ENCODE measurements at places on chromosomes 2 and 18.
A peak's percentile ranks its signal among the peaks of the same experiment; 100 is the strongest.

DNA sequence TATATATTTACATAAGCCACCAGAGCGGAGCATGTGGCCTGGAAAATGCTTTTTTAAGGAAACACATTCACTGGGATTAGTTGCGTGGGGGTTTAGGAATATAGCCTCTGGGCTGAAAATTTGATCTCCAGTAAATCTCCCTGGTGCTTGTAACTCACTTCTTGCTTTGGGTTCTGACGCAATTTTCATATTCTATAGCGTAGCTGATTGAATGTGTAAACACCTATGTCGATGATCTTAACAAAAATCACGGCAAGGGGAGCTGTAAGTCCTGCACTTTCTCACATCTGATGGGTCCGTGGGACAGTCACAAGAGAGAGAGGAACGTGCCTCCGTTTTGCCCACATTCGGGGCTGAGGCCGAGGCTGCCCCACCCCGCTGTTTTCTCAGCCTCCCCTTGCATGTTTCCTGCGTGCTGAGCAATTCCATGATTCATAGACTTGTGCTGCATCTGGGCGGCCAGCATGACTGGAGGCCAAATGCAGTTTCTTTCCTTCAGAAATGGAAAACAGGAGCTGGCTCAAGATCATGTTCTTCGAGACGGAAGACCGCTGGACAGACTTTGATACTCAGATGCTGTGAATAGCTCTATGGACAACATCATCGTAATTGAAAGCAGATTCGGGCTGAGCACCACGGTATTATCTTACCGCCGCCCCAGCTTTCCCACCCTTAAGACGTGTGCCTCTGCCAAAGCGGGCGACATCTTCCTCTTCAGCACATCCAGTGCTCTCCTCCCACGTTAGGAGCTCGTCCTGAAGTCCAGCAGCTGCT lies 109.2 kb downstream of the TMEM18 start:
- peak; percentile 42 for DNase-seq

GRCh38 chr2:83633423-83633822 lies 825.7 kb downstream of the SUCLG1 start:
- DNase-seq = no peak

GRCh38 chr18:59358414-59358711 lies 702 bp downstream of the LMAN1 start:
- no peak for DNase-seq

DNA sequence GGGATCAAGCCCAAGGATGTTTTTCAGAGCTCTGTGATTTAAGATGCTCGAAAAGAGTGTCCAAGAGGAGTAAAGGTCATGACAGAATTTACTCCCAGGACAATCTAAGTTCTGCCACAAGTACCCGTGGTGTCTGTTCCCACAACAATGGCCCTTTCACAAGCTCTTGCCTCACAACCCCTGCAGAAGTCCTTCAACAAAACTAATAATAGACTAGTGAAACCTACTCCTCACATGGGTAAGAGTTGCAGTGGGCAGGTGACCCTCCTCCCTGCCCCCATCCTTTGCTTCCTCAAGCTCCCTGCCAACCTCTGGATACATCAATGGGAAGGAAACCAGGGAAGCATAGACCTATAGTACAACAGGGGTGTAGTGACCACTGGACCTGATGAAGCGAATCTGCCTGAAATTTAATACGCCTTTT lies 34.9 kb downstream of the PTCD3 start:
- DNase-seq = no peak

DNA sequence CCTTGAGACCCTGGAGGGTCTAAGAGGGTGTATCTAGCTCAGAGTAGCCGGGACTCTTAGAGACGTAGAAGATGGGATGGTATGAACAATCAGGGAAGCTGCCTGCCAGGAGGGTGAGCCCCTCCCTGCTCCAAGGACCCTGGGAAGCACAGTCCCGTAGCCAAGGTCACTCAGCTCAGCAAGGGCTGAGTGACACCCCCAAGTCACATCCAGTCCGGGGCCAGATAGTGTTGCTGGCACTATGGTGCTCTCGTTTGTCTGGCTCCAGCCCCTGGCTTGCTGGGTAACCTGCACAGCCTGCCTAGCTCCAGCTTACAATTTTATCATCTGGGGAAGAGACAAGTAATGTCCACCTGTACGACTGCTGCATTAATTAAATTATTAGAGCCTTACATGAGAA lies 22.3 kb downstream of the REEP1 start:
- no peak for DNase-seq

- DNase-seq = no peak
Observed at GRCh38 chr18:27996801-27997272, 180.1 kb downstream of the CDH2 start.

GRCh38 chr2:6526093-6526824 lies 339.4 kb downstream of the CMPK2 start:
- no peak for DNase-seq

DNA sequence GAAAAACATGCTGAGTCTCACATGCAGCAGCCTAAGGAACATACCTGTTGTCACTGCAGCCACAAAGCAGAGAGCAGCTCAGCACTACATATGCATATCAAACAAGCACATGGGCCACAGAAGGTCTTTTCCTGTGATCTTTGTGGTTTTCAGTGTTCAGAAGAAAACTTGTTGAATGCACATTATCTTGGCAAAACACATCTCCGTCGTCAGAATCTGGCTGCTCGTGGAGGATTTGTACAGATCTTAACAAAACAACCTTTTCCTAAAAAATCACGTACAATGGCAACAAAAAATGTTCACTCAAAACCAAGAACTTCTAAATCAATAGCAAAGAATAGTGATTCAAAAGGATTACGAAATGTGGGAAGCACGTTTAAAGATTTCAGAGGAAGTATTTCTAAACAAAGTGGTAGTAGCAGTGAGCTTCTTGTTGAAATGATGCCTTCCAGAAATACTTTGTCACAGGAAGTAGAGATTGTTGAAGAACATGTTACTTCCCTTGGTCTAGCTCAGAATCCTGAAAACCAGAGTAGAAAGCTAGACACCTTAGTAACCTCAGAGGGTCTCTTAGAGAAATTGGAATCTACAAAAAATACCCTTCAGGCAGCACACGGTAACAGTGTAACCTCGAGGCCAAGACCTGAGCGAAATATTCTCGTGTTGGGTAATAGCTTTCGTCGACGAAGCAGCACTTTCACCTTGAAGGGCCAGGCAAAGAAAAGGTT lies 34.1 kb downstream of the ZNF407 start:
- DNase-seq = no peak

GRCh38 chr2:170425281-170425751 lies 247.4 kb downstream of the MYO3B start:
- DNase-seq = no peak

GRCh38 chr2:20555954-20556353 lies 94.9 kb downstream of the HS1BP3 start:
- DNase-seq = no peak

- DNase-seq = no peak
Observed at GRCh38 chr2:3864943-3865865, 161.8 kb downstream of the DCDC2C start.

GRCh38 chr2:4937550-4937949 lies 754.6 kb upstream of the SOX11 start:
- no peak for DNase-seq

GRCh38 chr2:215652388-215652787 lies 216.5 kb upstream of the FN1 start:
- no peak for DNase-seq

DNA sequence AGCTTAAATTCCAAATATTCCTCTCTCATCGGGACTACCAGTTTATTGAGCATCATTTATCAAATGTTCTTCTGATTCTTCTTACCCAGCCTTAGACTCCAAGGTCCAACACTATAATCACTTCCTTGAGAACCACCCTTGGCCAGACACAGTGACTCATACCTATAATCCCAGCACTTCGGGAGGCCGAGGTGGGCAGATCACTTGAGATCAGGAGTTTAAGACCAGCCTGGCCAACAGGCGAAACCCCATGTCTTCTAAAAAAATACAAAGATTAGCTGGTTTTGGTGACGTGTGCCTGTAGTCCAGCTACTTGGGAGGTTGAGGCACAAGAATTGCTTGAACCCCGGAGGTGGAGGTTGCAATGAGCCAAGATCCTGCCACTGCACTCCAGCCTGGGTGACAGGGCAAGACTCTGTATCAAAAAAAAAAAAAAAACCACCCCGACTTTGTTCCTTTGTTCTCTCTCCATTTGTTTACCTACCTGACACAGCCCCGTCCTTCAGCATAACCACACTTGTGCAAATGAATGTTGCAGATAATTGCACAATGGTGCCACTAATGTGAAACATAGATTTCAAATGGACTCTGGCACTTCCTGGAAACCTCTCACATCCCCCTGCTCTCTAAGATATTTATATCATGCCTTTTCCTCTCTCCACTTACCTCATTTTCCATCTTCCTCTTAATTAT lies 38.9 kb upstream of the LPIN2 start:
- DNase-seq = no peak

GRCh38 chr2:191177751-191178736 lies 27.2 kb upstream of the STAT4 start:
- DNase-seq = no peak

- DNase-seq = no peak
Observed at GRCh38 chr2:224173210-224173609, 134.1 kb upstream of the SERPINE2 start.

DNA sequence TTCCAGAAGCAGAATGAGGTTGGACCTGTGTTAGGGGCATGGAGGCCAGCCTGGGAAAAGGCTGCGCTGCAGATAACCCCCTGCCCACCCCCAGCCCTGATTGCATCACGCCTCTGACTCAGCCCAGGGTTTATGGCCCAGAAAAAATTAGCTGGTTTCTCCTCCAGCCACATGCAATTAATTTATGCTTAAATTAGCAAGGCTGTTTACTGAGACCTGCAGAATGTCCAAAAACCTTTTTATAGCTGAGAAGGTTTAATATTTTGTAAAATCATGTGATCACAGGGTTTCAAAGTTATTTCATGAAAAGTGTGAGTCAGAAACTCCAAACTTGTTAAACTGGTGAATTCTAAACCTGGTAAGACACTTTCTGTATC lies 123.1 kb upstream of the HDAC4 start:
- DNase-seq = no peak

- peak; percentile 97 for DNase-seq
Observed at GRCh38 chr2:43041661-43042360, 184.6 kb downstream of the ZFP36L2 start.

DNA sequence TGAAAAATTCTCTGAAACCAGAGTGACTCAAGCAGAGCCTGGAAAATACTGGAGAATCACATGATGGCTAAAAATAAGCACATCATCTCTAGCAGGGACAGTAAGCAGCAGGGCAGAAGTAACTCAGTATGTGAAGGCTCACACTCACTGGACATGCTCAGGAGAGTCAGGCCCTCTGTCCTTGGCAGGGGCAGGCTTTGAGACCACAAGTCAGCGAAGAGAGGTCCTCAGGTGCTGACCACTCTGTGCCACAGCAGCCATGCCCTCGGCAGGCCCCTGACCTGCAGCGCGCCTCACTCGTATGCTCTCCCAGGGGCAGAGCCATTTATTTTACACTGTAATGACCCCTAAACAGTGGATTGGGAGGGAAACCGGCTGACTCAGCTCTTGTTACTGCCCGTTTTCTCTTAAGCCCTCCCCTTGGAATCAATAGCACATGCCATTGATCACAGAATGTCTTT lies 76.8 kb downstream of the MAPRE2 start:
- DNase-seq = no peak

DNA sequence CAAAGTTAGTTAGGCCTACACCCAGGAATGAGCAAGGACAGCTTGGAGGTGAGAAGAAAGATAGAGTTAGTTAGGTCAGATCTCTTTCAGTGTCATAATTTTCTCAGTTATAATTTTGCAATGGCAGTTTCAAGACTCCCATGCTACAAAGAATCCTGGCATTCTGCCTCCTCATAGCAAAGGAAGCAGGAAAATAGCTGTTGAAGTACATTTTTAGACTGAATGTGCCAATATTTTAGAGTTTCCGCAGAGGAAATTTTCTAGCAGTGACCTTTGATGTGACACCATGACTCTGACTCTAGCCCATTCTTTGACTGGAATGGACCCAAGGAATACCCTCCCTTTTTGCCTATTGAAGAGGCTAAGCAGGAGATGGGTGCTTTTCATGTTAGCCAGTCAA lies 371.7 kb downstream of the PIK3C3 start:
- DNase-seq = no peak

GRCh38 chr2:14903709-14904374 lies 271.3 kb downstream of the LRATD1 start:
- DNase-seq = peak; percentile 20

DNA sequence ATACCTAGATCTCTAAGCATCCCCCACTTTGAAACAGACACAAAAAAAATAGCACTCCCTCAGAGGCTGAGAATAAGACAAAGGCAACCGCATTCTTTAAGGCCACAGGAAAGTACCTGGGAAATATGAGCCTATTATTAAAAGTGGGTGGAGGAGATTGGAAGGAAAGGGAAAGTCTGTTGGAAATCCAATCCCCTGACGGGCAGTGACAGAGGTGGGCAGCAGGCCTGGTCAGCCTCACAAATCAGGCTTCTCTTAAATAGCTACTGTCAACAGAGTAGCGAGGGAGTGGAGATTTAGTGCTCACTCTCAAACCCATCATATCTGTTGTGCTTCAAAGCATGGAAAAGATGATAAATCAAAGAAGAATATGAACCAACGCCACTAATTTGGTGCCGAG lies 324.4 kb downstream of the ALK start:
- DNase-seq = no peak

DNA sequence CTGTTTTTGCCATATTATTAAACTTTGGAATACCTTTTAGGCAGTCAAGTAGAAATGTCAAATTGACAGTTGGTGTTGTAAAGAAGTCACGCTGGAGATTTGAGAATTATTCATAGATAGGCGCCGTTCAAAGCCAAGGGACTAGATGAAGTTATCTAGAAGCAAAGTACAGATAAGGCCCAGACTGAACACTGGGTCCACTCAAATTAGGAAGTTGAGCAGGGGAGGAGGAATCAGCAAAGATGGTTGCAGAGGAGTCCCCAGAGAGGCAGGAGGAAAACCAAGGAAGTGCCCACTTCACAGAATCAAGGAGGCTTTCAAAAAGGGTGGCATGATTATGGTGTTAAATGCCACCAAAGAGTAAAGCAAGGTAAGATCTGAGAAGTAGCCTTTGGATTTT lies 9.6 kb upstream of the ALS2 start:
- no peak for DNase-seq

DNA sequence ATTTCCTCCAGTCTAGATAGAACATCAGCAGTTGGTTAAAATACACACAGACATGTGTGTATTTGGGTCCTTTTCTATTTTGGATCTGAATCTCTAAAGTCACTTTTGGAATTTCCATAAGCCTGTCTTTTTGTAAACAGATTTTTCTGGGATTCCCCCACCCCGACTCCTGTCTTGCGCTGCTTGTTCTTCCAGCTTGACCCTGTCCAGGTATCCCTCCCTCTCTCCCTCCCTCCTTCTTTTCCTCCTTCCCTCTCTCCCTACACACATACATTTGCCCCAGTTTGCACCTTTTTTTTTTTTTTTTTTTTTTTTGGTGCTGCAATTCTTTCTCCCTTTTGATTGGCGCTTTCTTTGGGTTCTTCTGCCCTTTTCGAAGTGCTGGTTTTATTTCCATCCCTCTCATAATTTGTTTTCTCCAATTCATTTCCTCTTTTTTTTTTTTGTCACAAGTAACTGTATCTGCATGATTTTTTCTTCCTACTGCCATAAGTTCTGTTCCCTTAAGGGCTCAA lies 114.8 kb upstream of the SERTAD2 start:
- DNase-seq = no peak

All from HTR-8/SVneo (cell line).